ENCODE measurements at places on chromosomes 5 and 9.
A peak's percentile ranks its signal among the peaks of the same experiment; 100 is the strongest.

DNA sequence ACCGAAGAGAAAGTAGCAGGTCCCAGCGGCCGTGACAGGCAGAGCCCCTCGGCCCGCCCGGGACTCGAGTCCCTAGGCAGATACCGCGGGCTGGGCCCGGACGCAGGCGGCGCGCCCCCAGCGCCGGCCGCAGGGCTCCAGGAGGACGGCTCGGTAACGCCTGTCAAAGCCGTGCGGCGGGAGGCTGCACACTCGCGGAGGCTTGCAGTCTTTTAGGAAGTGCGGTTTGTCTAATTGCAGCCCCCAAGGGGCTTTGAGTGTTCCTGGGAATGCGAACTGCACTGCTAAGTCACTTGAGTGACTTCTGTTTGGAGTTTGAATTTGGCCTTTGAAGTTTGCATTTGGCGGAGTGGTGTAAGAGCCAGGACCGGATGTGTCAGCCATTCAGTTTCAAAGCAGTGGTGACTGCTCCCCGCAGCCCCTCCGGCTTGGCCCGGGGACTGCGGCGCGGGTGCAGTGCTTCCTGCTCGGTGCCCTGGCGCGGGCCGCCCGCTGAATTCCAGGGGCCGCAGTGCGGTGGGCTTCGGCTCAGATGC is 1.3 kb downstream of the MAP3K1 start:
- peak; percentile 83 for DNase-seq

GRCh38 chr9:121227862-121228261 is 26.2 kb upstream of the RAB14 start:
- no peak for DNase-seq

DNA sequence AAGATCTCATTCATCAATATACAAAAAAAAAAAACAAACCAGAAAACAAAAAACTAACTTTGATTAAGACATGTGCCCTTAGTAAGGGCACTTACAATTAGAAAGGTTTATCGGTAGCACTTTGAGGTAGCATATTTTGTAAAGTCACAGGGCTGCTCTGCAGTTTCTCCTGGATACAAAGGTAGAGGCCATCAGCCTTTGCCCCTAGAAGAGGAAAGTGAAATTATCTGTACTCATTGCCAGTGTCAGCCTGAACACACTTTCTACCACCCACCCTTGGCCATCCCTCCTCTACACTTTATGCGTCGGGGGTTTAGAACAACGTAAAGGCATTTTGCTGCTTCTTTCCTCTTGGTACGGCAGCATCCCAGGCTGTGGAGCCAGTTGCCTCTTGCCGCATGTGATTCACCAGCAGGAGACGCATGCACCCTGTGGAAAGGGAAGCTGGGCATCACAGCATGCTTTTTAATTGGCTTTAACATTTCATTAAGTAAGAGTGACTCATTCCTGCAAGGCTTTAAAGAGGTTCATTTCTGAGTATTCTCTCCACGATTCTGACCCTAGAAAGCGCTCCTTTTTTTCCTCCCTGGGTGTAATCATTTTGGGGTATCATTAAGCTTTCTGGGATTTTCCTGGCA is 84.6 kb downstream of the CEMIP2 start:
- DNase-seq, result peak; percentile 84

- DNase-seq, result no peak
Measured at GRCh38 chr5:58787987-58788386, 205.1 kb downstream of the RAB3C start.

- no peak for DNase-seq
Measured at GRCh38 chr9:118236625-118237024, 532.4 kb downstream of the TLR4 start.

- no peak for DNase-seq
Measured at GRCh38 chr5:5467737-5468136, 45.3 kb downstream of the ICE1 start.

GRCh38 chr9:132857616-132858342 is 20.3 kb downstream of the AK8 start:
- DNase-seq, result peak; percentile 73

DNA sequence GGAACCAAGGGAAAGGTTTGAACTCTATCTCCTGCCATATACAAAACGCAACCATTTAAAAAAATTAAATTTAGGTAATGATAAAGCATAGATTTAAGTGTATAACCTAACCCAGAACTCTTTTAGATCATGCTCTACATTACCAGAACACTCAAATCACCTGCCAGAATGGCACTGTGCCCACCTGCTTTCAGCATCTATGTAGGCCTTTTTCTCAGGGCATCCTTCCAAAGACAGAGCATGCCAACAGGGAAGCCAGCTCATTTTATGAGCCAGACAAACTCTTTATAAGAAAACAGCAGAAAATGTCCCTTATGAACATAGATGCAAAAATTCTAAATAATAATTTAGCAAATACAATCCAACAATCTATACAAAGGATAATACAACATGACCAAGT is 47.9 kb upstream of the SMAD5 start:
- DNase-seq, result no peak

DNA sequence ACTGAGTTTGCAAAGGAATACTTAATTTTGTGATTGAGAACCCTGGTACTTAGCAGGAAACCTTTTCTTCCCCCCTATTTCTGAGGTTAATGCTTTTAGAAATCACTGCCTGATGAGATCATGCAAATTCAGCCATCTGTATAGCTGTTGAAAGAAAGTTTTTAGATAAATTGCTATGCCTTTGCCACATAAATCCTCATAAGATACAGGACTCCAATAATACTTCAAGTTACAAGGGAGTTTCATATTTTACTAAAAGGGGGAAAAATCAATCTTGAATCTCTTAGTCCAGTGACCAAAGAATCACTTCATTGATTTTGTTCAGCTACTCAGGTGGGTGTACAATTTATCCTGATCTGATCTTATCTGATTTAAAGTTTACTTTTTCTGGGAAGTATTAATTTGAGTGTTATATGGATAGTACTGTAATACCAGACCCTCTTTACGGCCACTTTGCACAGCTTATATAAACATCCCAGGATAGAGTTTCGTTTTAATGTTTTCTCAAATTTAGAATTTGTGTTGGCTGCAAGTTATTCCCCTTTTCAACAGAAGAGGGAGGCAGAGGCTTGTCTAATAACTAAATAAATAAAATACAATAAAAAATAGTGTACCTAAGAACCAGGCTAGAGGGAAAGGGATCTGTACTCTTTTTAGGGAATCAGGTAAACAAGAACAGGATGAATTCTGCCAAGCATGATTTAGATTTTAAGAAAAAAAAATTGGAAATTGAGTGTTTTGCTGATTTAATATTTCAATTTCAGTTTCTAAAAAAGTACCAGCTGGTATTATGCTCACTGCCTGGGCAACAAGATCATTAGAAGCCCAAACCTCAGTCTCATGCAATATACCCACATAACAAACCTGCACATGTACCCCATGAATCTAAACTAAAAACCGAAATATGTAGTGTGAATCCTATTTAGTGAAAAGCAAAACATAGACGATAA is 69.1 kb downstream of the PSAT1 start:
- no peak for DNase-seq

DNA sequence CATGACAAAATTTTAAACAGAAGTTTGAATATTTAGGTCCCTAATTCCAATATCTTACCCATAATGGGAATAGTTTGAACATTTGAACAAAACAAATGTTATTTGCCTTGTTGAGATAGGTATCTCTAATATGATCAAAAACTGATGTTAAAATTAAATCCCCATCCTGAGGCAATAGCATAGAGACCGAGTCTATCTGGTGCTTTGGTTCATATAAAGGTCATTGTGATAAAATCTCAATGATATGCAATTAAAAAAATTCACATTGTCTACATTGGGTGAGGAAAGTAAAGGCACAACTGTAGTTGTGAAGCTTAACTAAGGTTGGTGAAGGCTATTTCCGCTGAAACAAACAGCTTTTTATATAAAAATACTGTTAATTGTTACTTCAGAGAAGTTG is 318.3 kb downstream of the CAAP1 start:
- DNase-seq, result no peak

- peak; percentile 88 for DNase-seq
Measured at GRCh38 chr5:168314735-168315411, 23.4 kb downstream of the WWC1 start.

DNA sequence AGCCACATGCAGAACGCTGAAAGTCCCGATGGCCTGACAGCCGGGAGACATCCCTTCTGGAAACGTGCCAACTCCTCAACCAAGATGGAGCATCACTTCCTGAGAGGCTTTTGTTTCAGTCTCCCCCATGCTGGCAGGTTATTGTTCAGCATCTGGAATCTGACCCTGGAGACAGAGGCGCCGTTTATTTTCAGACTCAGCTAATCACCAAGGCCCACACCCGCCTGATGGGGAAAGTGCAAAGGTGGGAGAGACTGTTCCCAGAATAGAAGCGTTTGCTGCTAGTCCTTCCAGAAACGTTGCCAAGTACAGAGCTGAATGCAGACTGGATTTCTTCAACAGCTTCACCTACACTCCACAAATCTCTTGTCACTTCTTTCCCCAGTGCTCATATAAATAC is 41.8 kb upstream of the S1PR3 start:
- DNase-seq, result peak; percentile 70

- no peak for DNase-seq
Measured at GRCh38 chr5:95086927-95087815, 197.7 kb downstream of the MCTP1 start.

DNA sequence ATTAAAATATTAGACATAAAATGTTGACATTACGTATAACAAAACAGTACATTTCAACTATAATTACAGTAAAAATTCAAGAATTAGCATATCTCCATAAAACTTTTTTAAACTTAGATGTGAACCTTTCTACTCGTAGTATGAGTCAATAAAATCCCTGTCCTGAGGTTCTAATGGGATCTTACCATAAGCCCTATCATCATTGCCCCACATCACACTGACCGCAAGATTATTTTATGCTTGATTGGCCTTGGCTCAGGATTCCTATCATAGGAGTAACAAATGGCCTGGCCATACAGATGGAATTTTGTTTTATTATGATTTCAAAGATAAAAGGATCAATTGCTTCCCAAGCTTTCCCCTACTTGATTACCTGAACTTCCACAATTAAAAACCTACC is 238.3 kb downstream of the MEF2C start:
- no peak for DNase-seq

GRCh38 chr9:11192993-11193392 is 580.2 kb upstream of the PTPRD start:
- no peak for DNase-seq

GRCh38 chr9:106868565-106868964 is 5.6 kb downstream of the ZNF462 start:
- no peak for DNase-seq

DNA sequence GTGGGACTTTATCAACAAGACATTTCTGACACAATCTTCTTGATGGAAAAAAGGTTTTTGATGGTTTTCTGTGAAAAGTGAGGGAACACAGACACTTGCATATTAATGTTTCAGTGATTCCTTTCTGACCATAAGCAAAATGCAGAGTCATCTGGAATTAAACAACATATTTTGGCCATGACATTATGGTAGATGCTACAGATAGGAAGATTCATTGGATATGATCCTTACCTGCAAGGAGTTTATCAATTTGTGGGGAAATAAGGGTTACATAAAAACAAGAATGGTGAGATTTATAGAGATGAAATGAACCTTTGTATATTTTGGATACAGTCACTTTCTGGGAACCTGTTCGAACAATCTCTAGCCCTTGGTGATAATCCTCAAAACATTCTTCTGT is 155.3 kb upstream of the GNA14 start:
- DNase-seq, result no peak

- DNase-seq, result peak; percentile 90
Measured at GRCh38 chr5:149172261-149172660, 31.0 kb downstream of the ABLIM3 start.

GRCh38 chr5:68261569-68262065 is 46.1 kb downstream of the PIK3R1 start:
- DNase-seq, result no peak

DNA sequence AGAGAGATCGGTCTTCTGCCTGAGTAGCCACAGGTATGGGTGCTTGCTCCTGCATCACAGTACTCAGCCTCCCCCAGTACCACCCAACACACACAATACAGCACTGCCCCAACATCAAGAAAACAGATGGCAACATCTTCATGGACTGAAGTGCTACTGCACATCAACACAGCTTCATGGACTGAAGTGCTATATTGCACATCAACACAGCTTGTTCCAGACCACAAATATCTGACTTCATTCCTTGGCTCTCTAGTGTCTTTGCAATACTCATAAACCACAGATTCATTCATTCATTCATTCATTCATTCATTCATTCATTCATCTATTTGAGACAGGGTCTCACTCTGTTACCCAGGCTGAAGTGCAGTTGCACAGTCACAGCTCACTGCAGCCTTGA is 31.1 kb upstream of the PCA3 start:
- DNase-seq, result no peak

- no peak for DNase-seq
Measured at GRCh38 chr5:61667525-61668218, 335.6 kb downstream of the ZSWIM6 start.

GRCh38 chr9:112166176-112167140 is 8.6 kb downstream of the SUSD1 start:
- peak; percentile 59 for DNase-seq

DNA sequence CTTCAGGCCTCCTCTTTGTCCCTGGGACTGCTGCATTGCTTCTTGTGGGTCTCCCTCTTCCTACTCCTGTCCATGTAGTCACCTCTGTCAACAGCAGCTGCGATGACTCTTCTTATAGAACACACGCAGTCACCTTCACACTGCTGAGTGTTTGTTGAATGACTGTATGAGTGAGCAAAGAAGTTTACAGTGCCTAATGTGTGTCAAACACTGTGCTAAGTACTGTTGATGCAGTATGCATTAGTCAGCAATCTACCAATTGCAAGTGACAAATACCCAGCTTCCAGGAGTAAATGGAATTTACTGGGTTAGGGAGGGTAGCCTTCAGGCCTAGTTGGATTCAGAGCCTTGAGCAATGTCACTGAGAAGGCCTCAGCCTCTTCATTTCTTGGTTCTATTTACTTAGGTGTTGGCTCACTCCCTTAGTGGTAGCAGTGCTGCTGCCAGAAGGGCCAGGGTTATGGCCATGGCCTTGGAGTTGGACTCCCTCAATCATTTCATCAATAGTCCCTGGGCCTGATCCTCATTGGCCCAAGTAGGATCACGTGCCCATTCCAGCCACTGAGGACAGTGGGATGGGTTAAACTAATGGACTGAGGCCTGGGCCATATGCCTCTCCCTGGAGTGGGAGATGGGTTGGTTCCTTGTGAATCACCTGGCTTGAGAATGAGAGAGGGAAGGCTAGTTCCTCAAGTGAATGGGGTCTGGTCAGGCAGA is 93.5 kb downstream of the RGS3 start:
- no peak for DNase-seq

GRCh38 chr5:466661-467310 is 23.8 kb downstream of the EXOC3 start:
- no peak for DNase-seq

DNA sequence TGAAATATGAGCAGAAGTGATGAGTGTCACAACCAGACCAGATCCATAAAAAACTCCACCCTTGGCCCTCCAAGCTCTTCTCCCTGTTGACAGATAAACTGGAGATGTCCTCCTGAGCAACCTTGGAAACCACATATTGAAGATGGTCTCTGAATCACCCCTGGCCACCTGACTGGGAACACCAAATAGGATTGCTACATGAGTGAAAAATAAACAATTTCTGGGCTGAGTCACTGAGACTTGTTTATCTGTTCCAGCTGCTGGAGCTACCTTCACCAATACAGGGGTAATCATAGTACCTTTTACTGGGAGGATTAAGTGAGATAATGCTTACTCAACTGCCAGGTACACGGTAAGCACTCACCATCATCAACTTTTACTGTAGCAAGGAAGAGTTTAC is 53.3 kb downstream of the PCA3 start:
- DNase-seq, result peak; percentile 57

- peak; percentile 40 for DNase-seq
Measured at GRCh38 chr5:172175263-172175719, 12.7 kb downstream of the STK10 start.
